ENCODE measurements at places on chromosomes 12 and 14. TPM values are rescaled to one million over a fixed set of nuclear protein-coding genes. Genes with fewer than 3 reads are reported as not detected.

CD69 gene
- total RNA-seq = 0.25 TPM

GNB3 gene
- total RNA-seq = 7.5 TPM

MGST1 gene
- total RNA-seq = 15.2 TPM

KIF5A gene
- 0.08 TPM for total RNA-seq

TAS2R19 gene
- 0.38 TPM for total RNA-seq

THAP2 gene
- total RNA-seq = 6.6 TPM

TAS2R9 gene
- total RNA-seq = not detected

TESPA1 gene
- 0.27 TPM for total RNA-seq

DTX1 gene
- 1.5 TPM for total RNA-seq

TBK1 gene
- 11.5 TPM for total RNA-seq

GRCh38 chr12:48125985-48126384, 6.8 kb downstream of the PFKM start:
- peak; percentile 68 for DNase-seq

GRCh38 chr14:57747036-57747435, 118.9 kb downstream of the SLC35F4 start:
- DNase-seq = no peak

- DNase-seq = no peak
These were observed 398.8 kb downstream of the PRKD1 start for GRCh38 chr14:29528889-29529288.

DNA sequence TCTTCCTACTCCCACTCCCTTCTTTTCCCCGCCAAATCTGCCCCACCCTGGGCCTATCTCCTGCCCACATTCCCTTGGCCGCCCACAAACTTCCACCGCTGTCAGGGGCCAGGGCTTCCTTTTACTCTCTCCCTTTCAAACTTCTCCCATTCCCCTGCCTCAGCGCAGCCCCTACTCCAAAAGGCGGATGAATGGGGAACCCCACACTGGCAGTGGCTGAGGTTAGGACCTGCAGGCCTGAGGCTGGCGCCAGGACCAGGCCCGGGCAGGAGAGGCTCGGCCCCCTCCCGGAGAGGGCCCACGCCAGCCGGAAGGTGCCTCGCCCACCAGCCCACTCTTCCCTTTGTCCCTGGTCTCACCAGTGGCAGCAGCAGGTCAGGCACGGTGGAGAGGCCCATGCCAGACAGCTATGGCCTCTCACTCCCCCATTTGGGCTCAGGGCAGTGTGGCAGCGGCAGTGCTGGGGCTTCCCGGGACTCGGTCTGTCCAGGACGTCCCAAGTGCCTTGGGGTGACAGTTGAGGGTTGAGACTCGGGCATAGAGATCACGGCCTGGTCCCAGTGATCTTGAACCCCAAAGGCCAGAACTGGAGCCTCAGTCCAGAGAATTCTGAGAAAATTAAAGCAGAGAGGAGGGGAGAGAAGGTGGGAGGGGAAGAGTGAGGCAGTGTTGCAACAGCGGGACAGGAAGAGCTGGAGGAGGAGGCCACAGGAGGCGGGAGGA, at the start of gene TNFRSF1A:
TSS of gene TNFRSF1A (minus strand) at position 660 of the 723 bp plus-strand sequence. CDS start at position 398, 262 bp downstream.
- DNase-seq = peak; percentile 77

- no peak for DNase-seq
These were observed 210.3 kb downstream of the GLT1D1 start for GRCh38 chr12:129063600-129063999.

DNA sequence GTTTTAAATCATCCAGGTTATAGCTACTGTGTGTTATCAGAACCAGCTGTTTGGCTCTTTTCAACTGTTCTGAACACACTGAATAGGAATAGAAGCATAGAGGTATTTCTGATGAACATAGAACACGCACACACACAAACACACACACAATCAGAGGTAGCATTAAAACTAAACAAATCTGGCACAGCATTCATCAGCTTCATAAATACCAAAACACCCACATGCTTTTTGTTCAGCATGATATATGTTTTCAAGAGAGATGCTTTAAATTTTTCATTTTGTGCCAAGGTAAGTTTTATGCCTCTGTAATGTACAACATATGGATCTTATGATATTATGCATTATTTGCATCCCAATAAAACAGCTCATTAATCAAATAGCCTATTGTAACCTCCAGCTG, 208.6 kb downstream of the GALC start:
- DNase-seq = no peak

GRCh38 chr14:24167469-24168114, 4.3 kb upstream of the REC8 start:
- no peak for DNase-seq

DNA sequence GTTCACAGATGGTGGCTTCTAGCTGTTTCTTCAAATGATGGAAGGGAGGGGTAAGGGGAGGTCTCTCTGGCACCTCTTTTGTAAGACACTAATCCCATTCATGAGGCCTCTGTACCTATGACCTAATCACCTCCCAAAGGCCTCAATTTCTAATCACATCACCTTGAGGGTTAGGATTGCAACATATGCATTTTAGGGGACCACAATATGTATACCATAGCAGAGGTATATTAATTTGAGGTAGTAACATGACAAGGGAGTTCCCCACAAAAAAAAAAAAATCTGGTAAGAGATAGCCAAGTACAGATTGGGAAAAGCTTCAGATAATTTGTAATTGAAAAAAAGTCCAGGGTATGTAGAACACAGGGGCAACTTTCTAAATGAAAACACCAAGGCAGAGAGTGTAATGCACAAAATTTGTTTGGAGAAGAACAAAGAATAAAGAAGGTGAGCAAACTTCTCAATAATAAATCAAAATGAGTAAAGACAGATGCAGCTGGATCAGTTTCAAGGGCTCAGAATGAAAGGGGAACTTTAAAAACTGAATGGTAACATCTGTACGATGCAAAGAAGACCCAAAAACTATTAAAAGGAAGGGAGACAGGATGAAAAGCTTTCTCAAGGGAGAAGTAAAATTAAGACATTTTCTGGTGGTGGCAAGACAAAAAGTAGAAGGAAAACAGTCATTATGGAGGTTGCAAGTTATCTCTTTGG, 125.5 kb upstream of the DCN start:
- no peak for DNase-seq

- peak; percentile 48 for DNase-seq
These were observed 900 bp downstream of the C2CD5 start for GRCh38 chr12:22543246-22544037.

DNA sequence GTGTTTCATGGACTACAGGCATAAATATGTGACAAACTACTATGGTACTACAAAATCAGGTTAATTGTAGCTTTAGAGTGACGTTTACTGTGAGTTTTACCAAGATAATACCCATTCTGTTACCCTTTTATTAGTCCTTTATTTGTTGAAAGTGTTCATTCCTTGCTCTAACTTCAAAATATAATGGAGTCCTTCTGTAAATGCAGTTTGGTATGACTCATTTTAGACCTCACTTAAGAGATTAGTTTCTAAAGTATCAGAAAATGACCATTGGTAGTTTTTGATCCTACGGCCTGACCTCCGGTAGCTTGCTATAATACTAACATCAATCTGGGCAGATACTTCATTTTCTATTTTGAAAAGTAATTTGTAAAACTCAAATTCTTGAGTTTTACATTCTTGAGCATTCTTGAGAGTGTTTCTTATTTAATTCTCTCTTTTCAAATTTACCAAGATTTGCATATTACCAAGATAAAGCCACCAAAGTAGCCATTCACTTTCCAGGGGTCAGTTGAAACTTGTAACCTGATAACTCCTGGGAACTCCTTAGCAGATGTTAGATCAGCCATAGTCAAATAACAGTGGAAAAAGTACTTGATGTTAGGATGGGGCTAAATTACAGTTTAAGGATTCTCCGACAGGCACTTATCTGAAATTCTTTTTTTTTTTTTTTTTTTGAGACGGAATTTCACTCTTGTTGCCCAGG, 4.2 kb downstream of the HSPA2 start:
- no peak for DNase-seq

GRCh38 chr12:69655616-69656340, 43.3 kb downstream of the BEST3 start:
- no peak for DNase-seq

DNA sequence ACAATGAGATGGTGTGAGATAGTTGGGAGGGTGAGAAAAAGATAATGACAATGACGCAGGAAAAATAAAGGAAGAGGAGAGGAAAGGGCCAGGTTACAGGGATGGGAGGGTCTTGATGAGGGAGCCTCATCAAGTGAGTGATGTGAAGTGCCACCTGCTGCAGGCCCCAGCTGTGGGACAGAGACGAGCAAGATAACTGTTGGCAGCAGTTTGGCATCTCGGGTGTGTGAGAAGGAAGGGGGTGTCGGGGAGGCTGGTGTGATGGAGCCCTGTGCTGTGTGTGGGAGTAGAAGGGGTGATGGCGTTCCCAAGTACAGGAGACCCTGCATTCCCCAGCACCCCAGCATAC, 11.4 kb upstream of the TAC3 start:
- DNase-seq = no peak

DNA sequence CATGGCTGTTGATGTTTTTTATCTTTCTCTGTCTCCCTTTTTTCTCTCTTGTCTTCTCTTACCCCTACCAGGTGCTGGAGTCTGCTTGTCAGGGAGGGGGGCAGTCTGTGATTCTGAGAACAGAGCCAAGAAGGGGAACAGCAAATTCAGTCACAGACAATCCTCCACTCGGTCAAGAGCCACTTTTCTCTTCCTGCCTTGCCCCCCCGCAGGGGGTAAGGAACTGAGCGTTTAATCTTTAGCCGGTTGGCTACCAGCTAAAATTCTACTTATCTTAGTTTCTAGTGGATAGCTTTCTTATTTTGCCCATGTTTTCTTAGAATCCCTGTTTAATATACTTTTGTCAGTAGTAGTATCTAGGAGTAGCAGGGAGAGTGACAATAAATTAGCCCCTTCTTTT, 1.9 kb downstream of the RIMKLB start:
- DNase-seq = no peak

- no peak for DNase-seq
These were observed 280.6 kb upstream of the KITLG start for GRCh38 chr12:88860851-88861250.

Data from left ventricle myocardium inferior (tissue), 1 donor.